ENCODE measurements at places on chromosomes 16 and 17.

GRCh38 chr17:63476854-63477479 lies at the start of gene ACE:
Gene ACE (plus strand): TSS chr17:63477061. CDS start chr17:63477095, 34 bp downstream.
- DNase-seq, result no peak

DNA sequence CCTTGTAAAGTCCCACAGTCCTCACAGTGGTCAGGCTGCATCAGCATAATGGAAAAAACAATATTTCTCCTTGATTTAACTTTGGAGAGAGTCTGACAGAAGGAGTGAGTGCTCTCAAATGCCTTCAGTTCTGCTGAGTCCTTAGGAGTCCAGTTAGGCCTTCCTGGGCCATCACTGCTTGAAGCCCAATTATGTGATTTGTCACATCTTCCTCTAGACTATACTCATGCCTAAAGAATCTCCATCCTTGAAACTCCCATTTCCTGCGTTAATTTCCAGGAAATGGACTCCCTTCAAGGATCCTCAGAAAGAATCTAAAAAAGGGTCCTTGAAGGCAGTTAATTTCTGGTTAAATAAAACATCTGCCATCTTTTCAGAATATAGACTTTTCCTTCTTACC lies 52.8 kb downstream of the SLFN5 start:
- no peak for DNase-seq

DNA sequence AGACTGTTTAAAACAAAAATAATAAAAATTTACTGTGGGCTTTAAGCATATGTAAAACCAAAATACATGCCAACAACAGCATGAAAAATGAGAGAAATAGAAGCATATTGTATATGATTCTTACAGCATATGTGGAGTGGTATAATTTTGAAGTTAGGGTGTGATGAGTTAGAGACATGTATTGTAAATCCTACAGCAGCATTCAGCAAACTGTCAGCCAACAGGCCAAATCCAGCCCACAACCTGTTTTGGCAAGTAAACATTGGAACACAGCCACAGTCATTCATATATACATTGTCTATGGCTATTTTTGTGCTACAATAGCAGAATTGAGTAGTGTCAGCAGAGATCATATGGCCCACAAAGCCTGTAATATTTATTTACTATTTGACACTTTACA lies 42.3 kb downstream of the ZNF18 start:
- DNase-seq, result no peak

- no peak for DNase-seq
These were observed 78.4 kb downstream of the ARHGAP44 start for GRCh38 chr17:12867726-12868125.

- no peak for DNase-seq
These were observed 4.7 kb upstream of the ASGR2 start for GRCh38 chr17:7119314-7119713.

DNA sequence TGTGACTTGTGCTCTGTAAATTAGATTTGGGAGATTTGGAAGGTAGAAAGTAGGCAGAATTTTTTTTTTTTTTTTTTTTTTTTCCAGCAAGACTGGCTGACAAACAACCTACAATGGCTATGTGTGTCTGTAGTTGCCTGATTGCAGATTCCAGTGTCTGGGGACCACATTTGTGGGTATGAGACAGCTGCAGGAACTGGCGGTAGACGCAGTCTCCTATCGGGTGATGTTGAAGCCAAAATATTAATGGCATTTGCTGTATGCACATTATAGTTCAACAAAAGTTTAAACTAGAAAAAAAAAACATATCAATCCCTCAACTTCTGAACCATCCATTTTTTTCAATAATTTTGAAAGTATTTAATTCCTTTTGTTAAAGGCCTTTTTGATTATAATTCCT lies 665.2 kb downstream of the TOX3 start:
- no peak for DNase-seq

GRCh38 chr16:68356919-68357286 lies 46.1 kb downstream of the PRMT7 start:
- no peak for DNase-seq

DNA sequence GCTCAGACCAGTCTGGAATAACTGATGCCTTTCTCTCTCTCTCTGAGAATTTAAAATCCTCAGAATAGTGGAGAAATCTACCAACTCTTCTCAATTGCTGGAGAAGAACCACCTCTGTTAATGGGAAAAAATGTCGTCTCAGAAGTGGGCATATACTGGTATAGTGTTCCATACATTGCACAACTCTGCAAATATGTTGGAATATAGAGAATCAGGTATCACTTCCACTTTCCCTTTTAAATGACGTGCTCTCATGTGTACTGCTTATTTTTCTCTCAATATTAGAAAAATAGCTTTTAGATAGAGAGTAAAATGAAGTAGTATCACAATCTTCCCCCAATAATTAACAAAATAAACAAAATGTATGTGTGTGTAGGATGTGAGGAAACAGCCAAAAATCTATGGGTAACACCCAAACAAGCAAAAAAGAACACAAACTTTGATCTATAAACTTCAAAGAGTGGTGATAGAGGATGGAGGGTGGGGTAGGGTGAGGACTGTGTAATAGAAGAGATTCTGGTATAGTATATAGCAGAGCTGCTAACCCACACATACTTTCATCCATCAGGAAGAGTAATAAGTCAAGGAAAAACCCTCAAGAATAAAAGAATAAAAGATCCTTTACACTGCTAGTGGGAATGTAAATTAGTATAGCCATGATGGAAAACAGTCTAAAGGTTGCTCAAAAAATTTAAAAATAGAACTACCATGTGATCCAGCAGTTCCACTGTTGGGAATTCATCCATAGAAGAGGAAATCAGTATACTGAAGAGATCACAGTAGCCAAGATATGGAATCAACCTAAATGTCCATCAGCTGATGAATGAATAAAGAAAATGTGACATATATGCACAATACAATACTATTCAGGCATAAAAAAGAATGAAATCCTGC lies 46.9 kb downstream of the NFATC3 start:
- DNase-seq, result no peak

- no peak for DNase-seq
These were observed 9.9 kb upstream of the EDC4 start for GRCh38 chr16:67862623-67863583.

GRCh38 chr16:78045865-78046581 lies 23.7 kb downstream of the CLEC3A start:
- DNase-seq, result no peak

- no peak for DNase-seq
These were observed 63.0 kb upstream of the CBX4 start for GRCh38 chr17:79902146-79902791.

GRCh38 chr17:28369684-28370034 lies 448 bp downstream of the VTN start:
- no peak for DNase-seq

DNA sequence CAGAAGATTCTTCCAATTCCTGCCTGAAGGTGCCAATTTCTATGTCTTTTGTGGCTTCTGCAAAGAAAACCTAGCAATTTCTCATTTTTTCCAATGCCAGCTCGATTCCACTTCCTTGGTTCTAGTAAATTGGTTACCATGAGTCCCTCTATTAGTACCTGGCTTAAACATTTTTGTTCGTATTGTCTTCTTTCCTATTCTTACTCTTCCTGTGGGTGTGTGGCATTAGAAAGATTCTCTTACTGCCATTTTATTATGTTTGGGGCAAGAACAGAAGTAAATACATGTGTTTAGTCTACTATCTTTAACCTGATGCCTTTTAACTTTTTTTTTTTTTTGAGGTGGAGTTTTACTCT lies 20.3 kb upstream of the MAPK3 start:
- DNase-seq, result no peak

DNA sequence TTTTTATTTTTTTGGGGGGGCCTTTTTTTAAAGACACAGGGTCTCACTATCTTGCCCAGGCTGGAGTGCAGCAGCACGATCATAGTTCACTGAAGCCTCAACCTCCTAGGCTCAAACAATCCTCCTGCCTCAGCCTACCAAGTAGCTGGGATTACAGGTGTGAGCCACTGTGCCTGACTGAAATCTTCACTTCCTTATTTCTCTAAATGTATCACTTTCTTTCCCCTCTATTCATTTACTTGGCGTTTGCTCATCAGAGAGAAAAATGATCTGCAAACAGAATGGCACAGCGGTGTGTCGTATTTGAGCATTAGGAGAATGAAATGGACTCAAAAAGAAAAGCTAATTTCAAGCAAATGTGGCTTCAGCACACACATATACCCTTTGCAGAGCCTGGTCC lies 44.3 kb upstream of the CDH5 start:
- no peak for DNase-seq

- no peak for DNase-seq
These were observed 157.3 kb upstream of the SDK2 start for GRCh38 chr17:73801455-73802100.

DNA sequence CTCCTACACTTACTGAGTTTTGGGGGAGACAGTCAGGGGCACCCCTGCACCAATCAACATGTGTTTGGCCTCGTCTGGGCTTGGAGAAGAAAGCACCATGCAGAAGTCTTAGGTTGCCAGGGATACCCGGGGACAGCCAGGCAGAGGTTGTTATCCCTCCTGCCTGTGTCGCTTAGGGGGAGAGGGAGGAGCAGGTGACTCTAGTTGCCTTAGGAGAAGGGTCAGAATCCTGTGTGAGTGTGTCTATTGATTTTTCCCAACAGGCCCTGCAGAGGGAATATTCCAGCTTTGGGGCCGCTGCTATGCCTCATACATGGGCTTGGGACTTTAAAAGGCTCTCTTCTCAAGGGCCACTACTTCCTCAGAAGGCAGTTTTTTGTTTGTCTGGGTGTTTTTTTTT lies 89.1 kb downstream of the RGS9 start:
- DNase-seq, result no peak

DNA sequence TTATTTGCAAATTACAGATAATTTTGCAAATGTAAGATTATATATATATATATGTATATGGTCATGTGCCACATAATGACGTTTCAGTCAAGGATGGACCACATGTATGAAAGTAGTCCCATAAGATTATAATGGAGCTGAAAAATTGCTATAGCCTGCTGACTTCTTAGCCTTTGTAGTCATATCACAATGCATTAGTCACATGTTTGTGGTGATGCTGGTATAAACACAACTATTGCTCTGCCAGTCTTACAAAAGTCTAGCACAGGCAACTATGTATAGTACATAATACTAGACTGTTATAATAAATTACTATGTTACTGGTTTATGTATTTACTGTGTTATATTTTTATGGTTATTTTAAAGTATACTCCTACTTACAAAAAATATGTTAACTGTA lies 444.3 kb downstream of the KCNJ2 start:
- DNase-seq, result no peak

DNA sequence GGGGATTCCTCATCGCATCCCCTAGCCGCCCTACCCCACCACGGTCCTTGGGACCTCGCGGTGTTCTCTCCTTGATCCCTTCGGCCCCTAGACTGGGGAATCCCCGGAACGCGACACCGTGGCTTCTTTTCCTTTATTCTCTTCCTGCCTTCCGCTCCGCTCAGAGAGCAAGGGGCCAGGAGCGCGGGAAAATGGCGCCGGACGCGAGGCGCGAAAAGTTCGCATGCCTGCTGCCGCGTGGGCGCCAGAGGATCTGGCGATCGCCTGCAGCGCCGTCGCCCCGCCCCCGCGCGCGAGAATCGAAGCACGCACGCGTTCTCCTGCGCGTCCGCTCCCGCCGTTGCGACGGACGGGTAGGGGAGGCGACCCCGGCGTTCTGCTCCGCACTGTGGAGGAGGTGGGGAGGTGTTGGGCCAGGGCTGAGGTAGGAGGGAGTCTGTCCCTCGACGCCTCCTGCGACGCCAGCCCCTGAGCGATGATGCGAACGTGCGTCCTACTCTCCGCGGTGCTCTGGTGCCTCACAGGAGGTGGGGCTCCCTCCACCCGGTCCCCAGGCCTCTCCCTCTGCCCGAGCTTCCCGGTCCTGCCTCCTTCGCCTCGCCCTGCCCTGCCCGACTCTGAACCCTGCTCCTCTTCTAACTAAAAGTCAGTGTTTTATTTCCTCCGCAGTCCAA lies at the start of gene ZPBP2:
Gene ZPBP2 (plus strand): TSS at position 323 of the 674 bp plus-strand sequence. CDS start 153 bp downstream, at position 476.
- DNase-seq, result peak; percentile 42

DNA sequence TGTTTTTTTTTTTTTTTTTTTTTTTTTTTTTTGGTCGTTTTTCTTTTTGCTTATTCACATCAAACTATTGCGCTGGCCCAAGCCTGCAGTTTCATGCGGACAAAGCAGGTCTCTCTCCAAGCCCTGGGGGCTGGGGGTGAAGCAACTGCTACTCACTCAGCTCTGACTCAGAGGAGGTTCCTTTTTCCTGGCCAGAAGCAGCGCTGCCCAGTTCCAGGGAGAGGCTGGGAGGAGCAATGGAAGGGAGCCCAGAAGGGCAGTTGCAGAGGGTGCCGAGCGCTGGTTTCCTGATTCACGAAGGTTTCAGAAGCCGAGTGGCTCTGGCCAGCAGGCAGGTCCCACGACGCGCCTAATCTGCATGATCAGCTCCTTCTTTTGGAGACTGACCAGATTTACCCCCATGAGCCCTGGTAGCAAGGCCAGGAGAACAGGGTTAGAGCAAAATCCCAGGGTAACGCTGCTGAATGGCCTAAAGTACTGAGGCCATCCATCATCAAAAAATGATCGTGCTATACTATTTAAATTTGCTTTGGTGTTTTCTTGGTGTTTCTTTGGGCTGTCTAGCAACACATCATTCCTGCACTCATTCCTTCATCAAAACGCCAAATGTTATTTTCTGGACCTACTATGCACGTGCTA lies 144.7 kb upstream of the SOX9 start:
- no peak for DNase-seq

DNA sequence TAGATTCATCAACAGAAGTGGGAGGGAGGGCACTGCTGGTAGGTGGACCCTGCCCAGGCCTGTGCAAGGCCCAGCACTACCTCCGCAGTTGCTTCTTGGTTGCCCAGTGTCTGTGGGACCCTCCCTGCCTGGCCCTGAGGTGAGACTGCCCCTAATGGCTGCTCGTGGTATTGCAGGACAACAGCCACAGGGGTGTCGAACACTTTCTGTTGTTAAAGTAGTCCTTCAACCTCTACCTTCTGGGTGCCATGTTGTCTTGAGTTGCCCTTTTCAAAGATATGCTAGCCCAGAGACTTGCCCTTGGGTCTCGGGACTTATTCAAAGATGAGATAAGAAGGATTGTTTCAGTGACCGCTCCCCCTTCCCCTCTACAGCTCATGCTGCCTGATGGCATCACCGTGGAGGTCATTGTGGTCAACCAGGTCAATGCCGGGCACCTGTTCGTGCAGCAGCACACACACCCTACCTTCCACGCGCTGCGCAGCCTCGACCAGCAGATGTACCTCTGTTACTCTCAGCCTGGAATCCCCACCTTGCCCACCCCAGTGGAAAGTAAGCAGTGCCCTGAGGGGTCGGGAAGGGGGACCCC lies 29.1 kb downstream of the AKAP1 start:
- DNase-seq, result peak; percentile 55

- DNase-seq, result no peak
These were observed 1.6 kb downstream of the ZNF598 start for GRCh38 chr16:2008009-2008526.

- DNase-seq, result no peak
These were observed 65.2 kb upstream of the SIAH1 start for GRCh38 chr16:48450367-48450766.
